Activated naive CD4-positive, alpha-beta T cell (primary cell): ENCODE measurements at places on chromosomes 1 and 21.

GRCh38 chr1:156115514-156116374, 1.2 kb downstream of the LMNA start:
- DNase-seq: no peak

- DNase-seq: no peak
Observed at GRCh38 chr1:183390561-183390960, 27.6 kb downstream of the NMNAT2 start.

- no peak for DNase-seq
Observed at GRCh38 chr1:226945106-226945857, 5.2 kb downstream of the COQ8A start.

DNA sequence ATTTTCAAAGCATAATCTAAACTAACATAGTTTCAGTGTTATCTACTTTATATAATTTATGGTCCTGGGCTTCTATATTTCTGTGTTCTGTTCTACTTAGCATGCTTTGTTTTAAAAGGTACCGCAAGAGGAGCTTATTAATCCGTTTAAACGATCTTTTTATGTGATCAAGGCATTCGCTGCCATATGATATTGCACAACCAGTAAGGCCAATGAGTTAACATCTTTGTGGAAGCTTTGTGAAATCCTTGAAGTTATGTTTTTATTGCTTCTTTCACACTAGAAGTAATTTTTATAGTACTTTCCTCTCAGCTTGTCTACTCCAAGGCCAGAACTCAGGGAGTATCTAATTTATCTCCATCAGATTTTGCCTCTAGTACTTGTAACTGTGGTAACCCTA, 8.9 kb downstream of the LRRC8C start:
- no peak for DNase-seq

DNA sequence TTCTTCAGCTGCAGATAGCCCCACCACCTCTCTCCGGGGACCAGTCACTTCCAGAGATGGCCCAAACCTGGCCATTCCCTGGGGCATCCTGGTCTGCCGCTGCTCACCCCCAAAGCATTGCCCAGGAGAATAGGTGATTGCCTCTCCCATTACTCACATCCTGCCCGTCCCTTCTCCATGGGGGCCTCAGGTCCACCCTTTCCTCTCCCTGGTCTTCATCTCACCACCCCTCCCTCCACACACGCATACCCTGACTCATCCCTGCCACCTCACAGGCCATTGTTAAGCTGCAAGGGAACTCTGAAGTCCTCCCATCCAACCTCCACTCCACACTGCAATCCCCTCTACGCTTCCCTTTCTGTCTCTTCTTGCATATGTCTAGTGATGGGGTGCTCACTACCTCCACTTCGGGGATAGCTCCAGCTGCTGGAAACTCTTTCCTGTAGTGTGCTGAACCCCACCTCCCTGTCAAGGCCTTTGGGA, at the start of gene PLEKHG5:
Gene PLEKHG5, minus strand, starts transcription at position 188 of the 483 bp plus-strand sequence. CDS start 14,096 bp downstream, outside the sequence.
- no peak for DNase-seq

GRCh38 chr1:59156051-59156450, 140.8 kb upstream of the FGGY start:
- no peak for DNase-seq

DNA sequence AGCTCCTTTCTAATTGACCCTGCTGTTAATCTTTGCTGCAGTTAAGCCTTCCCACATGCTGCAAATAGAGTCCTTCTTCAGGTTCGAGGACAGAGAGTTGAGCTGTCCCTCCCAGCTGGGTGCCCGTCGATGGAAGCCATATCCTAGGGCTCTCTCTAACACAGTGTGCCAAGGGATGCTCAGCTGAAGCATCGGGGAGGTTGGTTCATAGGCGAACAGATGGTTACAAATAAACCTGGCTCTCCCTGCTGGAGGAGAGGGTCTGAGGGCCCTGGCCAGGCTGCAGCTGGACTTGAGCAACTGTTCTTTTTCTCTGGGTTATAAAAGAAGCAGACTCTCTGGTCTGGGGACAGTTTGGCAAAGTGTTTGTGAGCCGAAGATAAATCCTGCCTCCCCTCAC, 120.3 kb upstream of the C8B start:
- DNase-seq: no peak

DNA sequence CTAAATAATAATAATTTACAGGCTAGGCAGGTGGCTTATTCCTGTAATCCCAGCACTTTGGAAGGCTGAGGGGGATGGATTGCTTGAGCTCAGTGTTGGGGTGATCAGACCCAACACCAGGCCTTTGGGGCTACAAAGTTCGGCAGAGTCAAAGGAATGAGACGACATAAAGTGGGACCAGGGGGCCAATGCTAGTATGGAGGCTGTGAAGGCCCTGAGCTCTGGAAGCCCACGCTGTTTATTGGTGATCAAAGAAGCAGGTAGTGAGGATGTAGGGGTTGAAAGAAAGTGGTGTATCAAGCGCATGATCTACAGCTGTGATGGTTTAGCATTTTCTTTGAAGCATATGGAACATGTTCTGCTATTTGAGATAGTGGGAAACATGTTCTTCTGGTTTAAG, 5.6 kb downstream of the BTBD8 start:
- no peak for DNase-seq

- no peak for DNase-seq
Observed at GRCh38 chr21:25390701-25391100, 216.6 kb downstream of the MRPL39 start.

DNA sequence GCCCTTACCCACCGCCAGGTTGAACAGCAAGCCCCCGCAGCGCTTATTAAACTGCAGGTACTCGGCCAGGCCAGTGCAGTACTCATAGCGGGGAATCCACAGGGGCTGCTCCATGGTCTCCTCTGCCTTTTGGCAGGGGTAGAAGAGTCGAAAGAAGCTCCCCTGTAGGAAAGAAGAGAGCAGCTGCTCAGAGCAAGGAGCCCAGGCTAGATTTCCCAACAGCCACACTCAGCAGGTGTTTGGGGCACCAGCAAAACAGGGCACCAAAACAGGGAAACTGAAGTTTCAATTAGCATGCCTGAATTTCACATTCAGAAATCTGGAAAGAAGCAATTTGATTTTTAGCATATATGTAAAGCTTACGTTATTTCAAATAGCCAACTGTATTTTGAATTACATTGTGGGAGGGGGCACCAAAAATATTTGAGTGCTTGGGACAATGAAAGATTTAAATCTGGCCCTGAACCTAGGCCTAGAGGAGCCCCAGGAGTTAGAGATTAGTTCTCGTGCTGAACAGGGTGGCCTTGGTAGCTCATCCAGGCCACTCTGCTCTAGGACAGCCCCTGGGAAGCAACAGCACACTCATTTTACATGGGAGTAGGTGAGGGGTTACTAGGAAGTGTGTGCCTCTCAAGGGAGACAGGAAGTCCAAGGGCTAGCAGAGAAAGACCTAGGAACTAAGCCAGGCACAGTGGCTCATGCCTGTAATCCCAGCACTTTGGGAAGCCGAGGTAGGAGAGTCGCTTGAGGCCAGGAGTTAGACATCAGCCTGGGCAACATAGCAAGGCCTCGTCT, 8.2 kb downstream of the PAFAH2 start:
- DNase-seq: no peak

GRCh38 chr1:3314491-3315381, 139.7 kb upstream of the ARHGEF16 start:
- DNase-seq: no peak

DNA sequence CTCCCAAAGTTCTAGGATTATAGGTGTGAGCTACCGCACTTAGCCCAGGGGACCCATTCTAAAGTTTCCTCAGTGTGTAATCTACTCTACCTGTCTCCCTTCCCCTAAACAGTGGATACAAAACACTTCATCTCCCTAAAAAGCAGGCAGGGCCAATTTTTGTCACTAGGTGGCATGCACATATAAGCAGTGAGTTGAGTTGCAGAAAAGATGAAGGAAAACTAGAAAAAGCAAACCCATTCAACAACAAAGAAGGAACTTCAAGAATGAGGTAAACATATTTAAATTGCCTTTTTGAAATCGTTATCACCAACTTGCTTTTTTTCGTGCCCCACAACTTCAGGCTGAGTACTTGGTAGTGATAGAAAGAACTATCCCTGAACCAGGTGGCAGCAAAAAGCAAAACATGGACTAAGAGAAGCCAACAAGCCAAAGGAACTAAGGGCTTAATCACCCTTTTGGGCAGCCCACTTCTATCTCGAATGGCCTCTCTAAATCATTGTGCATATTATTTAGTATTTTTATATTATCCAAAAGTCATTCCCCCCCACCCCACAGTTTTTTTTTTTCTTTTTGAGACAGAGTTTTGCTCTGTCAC, 19.7 kb upstream of the ALDH9A1 start:
- no peak for DNase-seq

GRCh38 chr1:25802915-25803314, 2.9 kb downstream of the SELENON start:
- DNase-seq: no peak

DNA sequence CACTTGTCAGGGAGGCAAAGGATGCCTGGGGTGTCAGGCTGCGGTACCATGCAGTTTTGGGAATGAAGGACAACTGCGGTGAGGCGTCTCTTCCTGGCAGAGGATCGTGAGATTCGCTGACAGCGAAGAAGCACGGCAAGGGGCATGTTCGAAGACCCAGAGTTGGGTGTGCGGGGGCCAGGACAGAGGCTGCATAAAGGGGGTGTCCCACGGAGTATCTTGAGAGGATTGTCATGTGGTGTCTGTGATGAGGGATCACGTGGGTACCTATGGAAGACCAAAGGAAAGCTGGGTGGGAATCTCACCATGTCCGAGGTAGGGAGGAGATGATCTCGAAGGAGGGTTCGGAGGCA, 372 bp downstream of the SLC25A44 start:
- no peak for DNase-seq

GRCh38 chr1:58836408-58836807, 52.6 kb upstream of the JUN start:
- DNase-seq: no peak

DNA sequence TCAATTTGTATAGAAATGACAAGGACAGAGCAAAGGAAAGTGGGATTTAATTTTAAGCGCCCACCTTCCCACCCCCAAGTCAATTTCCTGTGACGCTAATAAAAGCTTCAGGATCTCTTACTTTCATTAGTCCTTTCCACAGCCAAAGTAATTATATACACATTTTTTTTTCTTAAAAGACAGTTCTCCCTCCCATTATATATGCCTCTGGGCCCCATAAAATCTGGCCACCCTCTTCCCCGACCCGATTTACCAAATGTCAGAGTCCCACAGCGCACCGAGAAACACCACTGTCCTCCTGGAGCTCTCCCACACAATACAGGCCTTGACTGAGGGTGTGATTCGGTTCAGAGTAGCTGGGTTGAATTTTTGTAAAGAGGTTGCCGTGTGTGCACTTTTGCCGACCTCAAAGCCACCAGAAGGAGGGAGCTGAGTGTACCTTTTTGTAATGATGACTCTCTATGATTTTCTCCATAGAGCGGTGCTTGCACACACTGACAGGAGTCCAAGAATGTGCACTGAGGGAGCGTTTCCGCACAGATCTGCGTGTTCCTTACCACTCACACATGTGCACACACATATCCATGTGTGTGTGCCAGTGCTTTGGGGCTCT, 26.2 kb upstream of the IL10 start:
- no peak for DNase-seq

- no peak for DNase-seq
Observed at GRCh38 chr1:63621698-63622097, 28.5 kb downstream of the PGM1 start.

- no peak for DNase-seq
Observed at GRCh38 chr1:26387447-26387846, 14.9 kb upstream of the ZNF683 start.

DNA sequence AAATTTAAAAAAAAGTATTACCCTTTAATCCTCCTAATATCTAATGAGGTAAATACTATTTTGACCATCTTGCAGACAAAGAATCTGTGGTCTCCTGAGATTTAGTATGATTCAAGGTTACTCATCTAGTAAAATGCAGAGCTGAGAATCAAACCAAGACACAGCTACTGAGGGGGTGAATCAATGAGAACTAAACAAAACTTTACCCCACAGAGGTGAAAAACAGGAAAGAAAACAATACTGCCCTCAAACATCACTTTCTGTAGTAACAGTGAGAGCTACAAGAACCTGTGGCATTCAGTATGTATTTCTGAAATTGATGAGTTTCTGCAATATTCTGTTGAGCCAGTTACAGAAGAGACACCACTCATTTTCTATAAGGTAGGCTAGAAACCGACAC, 85.1 kb downstream of the JAK1 start:
- DNase-seq: no peak

DNA sequence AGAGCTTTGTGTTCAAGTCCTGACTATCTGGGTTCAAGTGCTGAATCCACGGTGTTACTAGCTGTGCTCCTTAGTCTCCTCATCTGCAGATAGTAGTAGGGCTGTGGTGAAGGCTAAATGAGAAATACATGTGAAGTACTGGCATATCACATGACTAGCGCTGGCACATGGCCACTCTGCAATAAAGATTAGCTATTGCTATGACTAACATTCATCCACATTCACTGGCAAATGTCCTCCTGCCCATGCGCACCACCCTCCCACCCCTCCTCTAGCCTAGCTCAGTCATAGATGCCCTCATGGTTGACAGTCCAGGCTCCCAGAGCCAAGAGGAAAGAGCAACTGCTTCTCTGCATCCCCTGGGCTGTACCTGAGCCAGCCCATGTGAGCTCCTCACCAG, 8.5 kb upstream of the COL8A2 start:
- DNase-seq: no peak

DNA sequence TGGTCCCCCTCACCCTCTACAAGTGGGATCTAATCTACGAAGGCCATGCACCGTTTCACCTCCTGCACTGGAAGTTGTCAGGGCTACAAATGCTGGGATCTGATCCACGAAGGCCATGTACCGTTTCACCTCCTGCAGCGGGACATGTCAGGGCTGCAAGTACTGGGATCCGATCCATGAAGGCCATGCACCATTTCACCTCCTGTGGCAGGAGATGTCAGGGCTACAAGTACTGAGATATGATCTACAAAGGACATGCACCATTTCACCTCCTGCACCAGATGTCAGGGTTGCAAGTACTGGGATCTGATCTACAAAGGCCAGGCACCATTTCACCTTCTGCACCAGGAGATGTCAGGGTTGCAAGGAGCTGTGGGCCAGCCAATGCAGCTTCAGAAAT, 7.0 kb downstream of the ALDH4A1 start:
- no peak for DNase-seq

DNA sequence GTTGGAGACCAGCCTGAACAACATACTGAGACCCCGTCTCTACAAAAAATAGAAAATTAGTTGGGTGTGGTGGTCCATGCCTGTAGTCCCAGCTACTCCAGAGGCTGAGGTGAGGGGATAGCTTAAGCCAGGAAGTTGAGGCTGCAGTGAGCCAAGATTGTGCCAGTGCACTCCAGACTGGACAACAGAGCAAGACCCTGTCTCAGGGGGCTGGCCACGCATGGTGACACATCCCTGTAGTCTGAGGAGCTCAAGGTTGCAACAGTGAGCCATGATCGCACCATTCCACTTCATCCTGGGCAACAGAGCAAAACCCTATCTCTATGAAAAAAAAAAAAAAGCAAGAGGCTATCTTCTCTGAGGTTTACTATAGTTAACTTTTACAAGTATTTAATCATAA, 12.7 kb upstream of the UBE4B start:
- no peak for DNase-seq

GRCh38 chr1:210696709-210697108, 368.0 kb downstream of the HHAT start:
- DNase-seq: no peak

DNA sequence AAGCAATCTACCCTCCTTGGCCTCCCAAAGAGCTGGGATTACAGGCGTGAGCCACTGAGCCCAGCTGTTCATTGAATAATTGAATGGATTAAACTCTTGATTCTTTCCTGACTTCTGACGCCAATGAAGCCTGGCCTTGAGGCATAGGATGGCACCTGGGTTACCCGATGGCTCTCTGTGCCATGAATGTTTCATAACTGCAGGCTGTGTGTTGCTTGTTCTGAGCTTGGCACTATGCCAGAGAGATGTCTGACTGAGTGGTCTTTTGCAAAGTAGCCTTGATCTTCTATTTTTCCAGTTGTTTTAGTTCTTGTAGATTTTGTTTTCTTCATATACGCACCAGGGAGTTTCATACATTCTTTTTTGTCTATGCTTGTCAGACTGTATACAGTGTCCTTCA, 38.5 kb upstream of the AK4 start:
- no peak for DNase-seq
